ENCODE measurements at places on chromosomes 5 and 9.

GRCh38 chr9:79286992-79287707 lies 284.6 kb upstream of the TLE4 start:
- no peak for DNase-seq

- no peak for DNase-seq
Measured at GRCh38 chr5:128253880-128254279, 170.3 kb downstream of the SLC12A2 start.

DNA sequence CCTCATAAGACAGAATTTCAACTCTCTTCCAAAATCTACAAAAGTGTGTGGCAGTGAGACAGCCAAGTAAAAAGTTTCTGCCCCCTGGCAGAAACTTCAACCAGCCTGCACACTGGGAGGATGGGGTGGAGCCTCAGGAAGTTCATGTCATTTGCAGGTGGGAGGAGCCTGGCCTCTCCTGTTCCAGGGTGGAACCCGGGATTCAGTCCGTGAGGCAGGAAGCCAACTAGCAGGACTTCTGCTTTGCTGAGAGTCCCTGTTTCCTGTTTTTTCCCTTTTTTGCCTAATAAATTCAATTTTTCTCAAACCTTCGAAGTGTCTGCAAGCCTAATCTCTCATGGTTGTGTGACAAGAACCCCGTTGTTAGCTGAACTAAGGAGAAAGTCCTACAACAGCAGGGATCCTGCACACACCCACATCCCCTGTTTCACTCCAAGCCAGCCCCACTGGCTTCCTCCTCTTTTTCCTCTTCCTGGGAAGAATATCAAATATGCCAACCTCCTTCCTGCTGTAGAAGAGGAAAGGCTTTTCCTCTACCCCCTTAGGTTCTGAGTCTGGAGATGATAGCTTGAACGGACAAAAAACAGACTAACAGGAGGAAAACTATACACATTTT lies 69.3 kb downstream of the ALDH7A1 start:
- peak; percentile 49 for DNase-seq

DNA sequence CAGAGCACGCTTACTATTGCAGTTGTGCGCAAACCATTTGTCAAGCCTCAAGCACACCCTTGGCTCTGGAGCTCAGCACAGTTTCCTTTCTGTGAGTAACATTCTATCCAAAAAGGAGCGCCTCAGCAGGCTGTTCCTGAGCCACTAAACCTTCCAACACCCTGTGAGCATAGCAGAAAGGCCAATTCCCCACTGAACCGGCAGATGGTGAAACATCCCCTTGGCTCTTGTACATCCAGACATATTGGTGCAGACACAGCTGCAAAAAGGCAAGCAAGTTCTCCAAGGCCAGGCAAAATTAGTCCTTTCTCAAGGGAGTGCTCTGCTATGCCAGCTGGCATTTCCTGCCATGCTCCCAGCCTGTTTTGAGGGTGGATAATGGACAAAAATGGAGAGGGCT lies 44.1 kb upstream of the CEMIP2 start:
- DNase-seq: no peak

DNA sequence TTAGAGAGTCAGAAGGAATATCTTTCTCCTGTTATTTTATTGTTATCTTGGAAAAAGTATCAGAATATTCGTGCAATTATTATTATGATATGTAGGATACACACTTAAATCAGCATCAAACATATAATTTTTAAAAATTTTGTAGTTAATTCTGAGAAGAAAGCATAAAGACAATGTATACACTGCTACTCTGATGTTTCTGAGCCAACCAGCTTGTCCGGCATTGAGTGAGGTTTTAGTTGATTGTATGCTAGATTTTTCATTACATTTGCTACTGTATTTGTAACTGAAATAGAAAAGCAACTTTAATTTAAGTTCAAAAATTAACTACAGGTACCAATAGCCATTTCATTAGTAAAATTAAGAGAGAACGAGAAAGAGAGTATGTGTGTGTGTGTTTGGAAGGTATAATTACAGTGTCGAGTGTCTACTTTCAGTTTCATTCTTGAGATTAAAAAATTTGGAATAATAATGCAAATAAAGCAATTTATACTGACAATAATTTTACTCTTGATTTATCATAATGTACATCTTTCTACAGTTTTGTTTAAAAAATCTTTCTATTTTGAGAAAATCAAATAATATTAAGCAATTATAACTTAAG lies 160.4 kb upstream of the CDH12 start:
- DNase-seq: no peak

DNA sequence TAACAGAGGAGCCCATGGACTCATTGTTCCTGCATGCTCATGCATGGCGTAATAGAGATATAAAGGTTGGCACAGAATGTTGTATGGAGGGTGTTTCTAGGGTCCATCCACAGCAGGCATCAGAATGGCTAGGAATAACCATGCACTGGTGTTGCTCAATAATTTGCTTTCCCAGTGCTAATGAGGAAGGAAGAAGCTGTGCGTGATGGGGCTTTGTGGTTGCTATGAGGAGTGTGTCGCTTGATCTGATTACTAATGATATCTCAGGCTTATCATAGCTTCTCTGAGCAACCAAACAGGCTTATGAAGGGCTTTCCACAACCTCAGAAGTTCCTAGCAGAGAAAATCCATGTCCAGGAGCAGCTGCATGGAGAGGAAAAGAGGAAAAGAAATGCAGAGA lies 151.3 kb upstream of the TRPC7 start:
- DNase-seq: no peak

- no peak for DNase-seq
Measured at GRCh38 chr5:74258314-74258665, 382.2 kb downstream of the ENC1 start.

DNA sequence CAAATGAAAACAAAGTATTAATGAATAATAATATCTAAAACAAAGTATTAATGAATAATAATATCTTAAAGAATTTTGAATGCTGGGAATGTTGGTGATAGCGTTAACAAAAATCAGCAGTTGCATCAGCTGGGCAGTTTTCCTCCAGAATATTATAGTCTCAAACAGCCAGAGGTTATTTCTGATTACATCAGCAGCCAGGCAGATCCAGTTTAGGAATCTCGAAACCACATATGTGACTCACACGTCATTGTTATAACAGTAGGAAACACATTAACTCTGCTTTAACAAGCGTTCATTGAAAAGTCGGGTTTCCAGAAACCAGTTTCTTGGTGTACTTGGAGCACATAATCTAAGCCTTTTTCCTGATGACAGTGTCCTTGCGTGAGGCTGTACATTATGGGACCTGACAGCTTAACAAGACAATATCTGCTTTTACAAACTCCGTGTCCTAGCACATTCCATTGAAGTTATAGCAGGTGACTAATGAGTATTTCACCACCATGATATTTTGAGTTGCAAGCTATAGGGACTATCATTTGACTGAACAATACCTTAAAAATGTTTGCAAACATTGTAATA lies 559.5 kb upstream of the KLF4 start:
- no peak for DNase-seq

- DNase-seq: no peak
Measured at GRCh38 chr9:92527832-92528521, 7.8 kb downstream of the ECM2 start.

- DNase-seq: peak; percentile 39
Measured at GRCh38 chr9:115883467-115884329, 269.9 kb upstream of the PAPPA start.

DNA sequence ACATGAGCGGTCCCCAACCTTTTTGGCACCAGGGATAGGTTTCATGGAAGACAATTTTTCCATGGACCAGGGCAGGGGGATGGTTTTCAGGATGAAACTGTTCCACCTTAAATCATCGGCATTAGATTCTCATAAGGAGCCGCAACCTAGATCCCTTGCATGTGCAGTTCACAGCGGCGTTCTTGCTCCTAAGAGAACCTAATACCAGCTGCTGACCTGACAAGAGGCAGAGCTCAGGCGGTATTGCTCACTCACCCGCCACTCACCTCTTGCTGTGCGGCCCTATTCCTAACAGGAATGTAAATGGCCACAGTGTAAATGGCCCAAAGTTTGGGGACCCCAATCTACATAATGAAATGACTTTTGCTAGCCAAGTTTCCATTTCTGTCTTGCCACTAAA lies 3.1 kb upstream of the PLIN2 start:
- DNase-seq: no peak

DNA sequence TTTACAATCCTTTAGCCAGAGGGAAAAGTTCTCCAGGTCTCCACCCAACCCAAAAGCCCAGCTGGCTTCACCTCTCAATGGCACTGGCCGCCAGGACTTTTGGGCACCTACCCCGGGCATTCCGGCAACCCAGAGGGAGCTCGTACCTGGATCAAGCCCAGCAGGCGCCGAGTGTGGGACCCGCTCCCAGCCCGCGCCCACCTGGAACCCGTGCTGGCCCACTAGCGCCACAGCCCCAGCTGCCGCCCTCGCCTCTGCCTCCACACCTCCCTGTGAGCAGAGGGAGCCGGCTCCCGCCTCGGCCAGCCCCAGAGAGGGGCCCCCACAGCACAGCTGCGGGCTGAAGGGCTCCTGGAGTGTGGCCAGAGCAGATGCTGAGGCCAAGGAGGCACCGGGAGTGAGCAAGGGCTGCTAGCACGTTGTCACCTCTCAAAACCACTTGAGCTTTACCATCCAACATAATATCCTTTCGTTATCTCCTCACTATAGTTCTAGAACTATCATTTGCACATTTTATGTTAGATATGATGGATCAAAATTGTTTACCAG lies 69.7 kb downstream of the GCNT1 start:
- no peak for DNase-seq

GRCh38 chr5:159101685-159102084 lies 2.0 kb upstream of the EBF1 start:
- peak; percentile 26 for DNase-seq

- DNase-seq: no peak
Measured at GRCh38 chr5:175621971-175622370, 35.9 kb upstream of the HRH2 start.

DNA sequence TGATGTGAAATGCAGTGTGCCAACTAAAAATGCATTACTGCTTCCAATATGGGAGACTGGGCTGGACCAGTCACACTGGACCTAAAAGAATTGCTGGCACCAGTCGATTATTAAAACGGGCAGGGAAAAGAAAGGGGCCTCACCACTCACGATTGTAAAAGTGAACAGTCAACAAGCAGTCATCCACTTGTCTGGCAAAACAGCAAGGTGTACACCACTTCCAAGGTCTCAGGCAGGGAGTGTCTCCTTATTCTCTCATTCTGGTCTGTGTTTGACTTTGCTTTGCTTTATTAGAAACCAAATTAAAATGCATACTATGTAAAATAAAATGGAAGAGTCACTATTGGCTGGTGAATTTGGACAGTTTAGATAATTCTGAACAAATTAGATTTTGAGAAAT lies 57.8 kb upstream of the TRPM3 start:
- no peak for DNase-seq

DNA sequence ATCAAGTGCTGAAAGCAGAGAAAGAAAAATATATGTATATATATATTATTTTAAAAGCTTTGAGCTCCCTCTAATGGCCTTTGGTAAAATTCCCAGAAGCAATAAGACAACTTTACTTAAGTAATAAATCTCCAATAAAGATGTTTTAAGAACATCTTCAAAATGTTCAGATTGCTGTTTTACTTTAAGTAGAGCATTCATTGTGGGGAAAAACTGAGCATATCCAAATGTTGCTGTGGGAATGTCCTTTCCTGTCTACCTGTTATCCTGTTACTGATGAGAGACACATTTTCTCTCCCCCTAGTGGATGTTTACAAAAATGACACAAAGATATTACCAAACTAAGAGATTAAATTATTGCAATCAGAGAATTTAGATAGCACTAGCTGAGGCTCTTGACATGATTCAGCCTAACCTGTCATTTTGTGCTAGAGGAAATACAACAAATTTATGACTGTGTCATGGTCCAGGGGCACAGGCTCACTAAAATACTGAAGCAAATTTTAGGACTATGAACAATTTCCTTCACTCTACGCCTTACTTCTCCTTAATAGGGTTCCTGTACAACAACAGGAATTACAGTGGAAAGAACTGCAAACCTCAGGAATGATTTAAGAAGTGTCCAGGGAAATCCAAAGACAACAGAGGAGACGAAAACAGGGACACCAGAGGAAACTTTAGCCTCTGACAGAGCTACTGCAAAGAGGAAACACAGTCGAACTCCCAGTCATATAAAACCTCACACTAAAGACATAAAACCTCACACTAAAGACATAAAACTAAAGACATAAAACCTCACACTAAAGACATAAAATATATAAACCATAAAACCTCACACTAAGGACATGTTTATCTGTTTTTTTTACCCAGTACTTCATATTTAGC lies 24.3 kb upstream of the PRRC1 start:
- no peak for DNase-seq

- DNase-seq: no peak
Measured at GRCh38 chr9:79977510-79978197, 405.9 kb downstream of the TLE4 start.

DNA sequence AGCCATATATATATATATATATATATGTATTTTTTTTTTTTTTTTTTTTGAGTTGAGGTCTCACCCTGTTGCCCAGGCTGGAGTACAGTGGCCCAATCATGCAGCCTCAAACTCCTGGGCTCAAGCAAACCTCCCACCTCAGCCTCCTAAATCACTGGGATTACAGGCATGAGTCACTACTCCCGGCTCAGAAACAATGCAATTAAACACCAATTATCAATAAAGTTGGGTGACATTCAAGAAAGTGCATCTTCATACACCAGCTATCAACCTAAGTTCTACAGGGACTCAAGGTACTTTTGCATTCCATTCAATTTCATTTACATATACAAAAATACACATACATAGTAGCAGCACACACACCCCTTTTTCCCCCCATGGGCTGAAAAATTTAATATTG lies 7.6 kb downstream of the FAM13B start:
- no peak for DNase-seq

GRCh38 chr5:179309383-179309670 lies 35.9 kb downstream of the ADAMTS2 start:
- no peak for DNase-seq

DNA sequence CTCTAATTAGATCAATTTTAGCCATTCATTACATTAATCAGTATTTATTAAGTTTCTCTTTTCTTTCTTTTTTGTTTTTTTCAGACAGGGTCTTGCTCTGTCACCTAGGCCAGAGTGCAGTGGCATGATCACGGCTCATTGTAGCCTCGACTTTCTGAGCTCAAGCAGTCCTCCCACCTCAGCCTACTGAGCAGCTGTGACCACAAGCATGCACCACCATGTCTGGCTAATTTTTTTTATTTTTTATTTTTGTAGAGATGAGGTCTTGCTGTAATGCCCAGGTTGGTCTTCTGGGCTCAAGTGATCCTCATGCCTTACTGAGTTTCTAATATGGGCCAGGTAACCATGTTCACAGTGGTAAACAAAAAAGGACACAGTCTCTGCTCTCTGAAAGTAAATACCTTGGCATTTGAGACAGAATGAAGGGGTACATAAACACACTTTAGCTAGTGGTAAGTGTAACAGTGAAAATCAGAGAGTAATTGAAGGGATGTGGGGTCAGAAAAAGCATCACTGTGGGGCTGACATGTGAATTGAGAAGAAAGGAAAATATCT lies 336.3 kb downstream of the ADGRV1 start:
- no peak for DNase-seq

GRCh38 chr9:110251212-110251611 lies 5.1 kb downstream of the TXN start:
- peak; percentile 56 for DNase-seq

GRCh38 chr9:121298689-121299466 lies 30.9 kb downstream of the GSN start:
- no peak for DNase-seq

All from stomach (tissue), 19 donors.